ENCODE measurements at places on chromosomes 13 and 19.
A peak's percentile ranks its signal among the peaks of the same experiment; 100 is the strongest.

GRCh38 chr19:41866284-41866683 lies 6.2 kb downstream of the RPS19 start:
- peak; percentile 55 for DNase-seq

DNA sequence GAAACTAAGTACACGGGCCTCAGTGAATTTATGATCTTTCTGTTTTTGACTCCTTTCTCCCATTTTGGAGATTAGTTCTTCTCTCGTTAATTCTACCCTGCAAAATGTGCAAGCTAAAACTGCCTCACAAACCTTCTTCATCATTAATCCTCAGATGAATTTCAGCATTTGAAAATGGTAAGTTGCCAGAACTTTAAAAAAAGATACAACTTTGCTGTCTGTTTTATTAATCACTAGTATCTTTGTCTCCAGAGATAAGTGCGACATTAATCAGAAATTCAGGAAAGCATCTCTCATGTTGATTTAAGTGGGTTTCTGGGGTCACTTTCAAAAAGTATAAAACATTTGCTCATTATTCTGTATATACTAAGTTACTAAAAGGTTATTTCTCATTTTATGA lies 227.0 kb upstream of the RXFP2 start:
- no peak for DNase-seq

DNA sequence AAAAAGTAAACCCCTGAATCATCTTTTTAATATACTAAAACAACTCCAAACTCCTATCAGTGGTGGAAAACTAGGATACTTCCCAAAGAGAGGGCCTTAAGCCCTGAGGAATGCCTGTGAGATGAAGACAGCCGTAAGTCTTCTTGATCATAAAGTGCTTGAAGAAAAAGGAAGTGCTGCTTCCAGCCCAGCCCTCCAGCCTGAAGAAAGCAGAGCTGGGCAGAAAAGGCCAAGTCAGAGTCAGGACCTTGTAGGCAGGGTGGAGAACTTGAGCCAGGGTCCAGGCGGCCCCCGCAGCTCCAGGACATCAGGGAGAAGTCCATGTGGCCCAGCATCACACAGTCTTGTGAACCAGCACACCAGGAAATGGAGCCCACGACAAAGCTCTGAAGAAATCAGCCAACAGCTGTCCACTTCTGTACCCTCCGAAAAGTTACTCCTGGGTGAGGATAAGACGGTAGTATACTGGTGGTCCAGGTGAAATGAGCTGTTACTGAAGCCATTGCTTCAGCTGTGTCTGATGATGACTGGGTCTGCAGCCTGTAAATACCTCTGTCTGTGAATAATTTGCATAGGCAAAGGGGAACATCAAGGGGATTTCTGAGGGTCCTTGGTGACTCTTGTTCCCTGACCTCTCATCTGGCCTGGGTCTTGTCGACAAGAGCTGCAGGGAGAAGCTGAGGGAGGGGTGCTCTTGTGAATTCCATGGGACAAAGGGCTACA lies 18.7 kb upstream of the CRYL1 start:
- no peak for DNase-seq

- peak; percentile 84 for DNase-seq
Measured at GRCh38 chr13:23578411-23579071, 8.3 kb downstream of the TNFRSF19 start.

DNA sequence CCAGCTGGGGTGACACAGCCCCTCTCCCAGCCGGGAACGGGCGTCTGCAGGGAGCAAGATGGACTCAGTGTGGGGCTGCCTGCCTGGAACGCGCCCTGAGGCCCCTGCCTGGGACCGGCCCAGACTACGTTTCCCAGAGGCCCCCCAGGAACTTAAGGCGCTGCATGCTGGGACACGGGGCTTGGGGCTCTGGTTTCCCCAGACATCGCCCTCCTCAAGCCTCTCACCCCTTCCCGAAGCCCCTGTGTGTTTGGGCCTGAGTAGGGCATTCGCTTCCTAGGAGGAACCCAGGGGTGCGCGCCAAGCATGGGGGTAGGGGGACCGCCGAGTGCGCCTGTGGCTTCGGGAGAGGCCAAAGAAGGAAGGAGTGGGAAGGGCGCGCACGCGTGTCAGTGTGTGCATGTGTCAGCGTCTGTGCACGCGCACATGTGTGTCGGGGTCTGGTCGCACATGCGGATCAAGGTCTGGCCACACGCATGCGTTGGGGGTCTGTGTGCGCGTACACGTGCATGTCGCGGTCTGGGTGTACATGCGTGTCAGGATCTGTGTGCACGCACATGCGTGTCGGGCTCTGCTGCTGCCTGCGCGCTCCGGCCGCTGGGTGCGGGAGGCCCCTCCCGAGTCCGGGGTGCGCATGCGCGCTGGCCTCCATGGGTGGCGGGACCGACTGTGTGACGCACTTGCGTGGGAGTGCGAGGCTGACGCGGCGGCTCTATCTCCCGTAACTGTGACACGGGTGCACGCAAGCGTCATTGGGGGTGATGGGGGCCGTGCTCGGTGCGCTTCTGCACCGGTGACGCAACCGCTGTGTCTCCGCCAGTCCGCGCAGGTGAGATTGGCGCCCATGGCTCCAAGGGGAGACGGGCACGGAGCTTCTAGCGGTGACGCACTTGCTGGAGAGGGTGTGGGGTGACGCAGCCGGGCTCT lies 16.2 kb downstream of the ZNF331 start:
- DNase-seq: peak; percentile 92

GRCh38 chr13:97892717-97893116 lies 60.8 kb upstream of the IPO5 start:
- no peak for DNase-seq

- no peak for DNase-seq
Measured at GRCh38 chr13:72983085-72983768, 75.6 kb upstream of the KLF5 start.

DNA sequence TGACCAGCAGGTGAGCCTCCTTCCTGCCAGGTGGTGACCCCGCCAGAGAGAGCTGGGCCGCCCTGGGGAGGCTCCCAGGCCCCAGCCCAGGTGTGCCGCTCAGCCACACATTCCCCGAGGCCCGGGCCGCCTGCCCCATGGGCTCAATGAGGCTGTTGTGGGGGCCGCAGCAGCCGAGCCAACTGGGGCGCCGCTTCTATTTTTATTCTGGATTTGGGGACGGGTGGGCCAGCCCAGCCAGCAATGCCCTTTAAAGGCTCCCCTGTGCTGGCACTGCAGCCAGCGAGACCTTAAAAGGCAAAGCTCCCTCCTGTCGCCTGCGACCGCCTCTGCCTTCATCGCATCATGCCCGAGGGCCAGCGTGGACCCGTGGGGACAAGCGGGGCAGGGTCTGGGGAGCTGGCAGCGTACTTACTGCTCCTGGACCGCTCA lies 17.7 kb upstream of the CRTC1 start:
- DNase-seq: no peak

- DNase-seq: no peak
Measured at GRCh38 chr19:28471731-28472510, 741.0 kb downstream of the UQCRFS1 start.

- DNase-seq: no peak
Measured at GRCh38 chr13:96398486-96398885, 308.6 kb downstream of the HS6ST3 start.

- DNase-seq: no peak
Measured at GRCh38 chr13:34779171-34779570, 162.9 kb upstream of the NBEA start.

DNA sequence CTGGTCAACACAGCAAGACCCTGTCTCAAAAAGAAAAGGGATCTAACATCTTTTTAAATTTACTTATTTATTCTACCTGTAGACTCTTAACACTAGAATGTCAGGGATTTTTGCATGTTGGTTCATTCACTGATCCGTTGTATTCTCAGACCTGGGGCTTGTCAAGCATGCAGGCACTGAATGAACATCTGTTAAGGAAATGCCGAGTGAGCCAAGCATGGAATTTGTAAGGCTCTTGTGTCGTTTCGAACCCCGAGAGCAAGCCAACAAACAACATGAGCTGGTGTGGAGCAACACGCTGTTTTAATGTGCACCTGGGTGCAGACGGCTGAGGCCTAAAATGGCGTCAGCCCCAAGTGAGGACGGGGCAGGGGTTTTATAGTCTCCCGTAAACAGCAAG lies 10.0 kb upstream of the OR1M1 start:
- DNase-seq: no peak

- DNase-seq: no peak
Measured at GRCh38 chr13:44300895-44301638, 72.6 kb upstream of the SERP2 start.

- DNase-seq: no peak
Measured at GRCh38 chr13:79770056-79770455, 289.1 kb downstream of the NDFIP2 start.

- DNase-seq: no peak
Measured at GRCh38 chr19:16640951-16641350, 12.9 kb upstream of the MED26 start.

GRCh38 chr19:35403116-35403760 lies 32.4 kb downstream of the GPR42 start:
- DNase-seq: peak; percentile 31

GRCh38 chr13:84962141-84962750 lies 837.0 kb downstream of the SLITRK6 start:
- DNase-seq: no peak

DNA sequence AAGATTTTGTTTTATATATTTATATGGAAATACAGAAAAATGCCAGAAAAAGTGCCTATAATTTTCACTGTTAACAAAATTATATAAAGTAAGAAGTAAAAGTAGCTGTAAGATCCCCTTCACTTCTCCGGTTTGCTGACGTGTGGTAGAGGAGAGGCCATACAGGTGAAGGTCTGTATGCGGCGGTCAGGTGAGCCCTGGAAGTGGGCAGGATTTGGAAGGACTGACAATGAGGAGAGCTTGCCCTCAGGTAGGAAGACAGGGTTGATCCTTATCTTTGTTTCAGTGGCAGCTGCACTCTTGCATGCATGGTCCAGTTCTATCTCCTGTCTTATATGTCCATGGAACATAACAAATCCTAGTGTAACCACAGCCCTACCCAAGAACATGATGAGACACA lies 16.9 kb upstream of the TFDP1 start:
- DNase-seq: no peak

DNA sequence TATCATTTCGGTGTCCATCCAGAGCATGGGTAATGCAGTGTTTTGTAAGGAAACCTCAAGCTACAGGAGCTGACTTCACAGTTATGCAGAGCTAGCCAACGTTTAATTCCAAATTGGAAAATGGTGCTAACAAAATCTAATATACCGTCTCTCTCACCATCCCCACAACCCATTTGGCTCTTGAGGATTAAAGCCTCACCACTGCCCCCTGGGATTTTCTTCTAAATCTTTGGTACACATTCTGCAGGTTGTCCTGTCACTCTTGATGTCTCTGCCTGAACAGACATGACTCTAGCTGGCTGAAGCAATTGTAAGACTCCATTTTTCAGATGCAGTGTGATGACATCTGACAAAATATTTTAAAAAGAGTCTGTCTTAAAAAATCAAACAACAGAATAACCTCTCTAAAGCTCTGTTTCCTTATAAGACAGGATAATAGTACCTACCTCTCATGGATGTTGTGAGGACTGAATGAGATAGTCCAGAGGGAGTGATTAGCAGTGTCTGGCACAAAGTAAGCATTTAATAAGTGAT lies 451.8 kb downstream of the SUCLA2 start:
- no peak for DNase-seq

DNA sequence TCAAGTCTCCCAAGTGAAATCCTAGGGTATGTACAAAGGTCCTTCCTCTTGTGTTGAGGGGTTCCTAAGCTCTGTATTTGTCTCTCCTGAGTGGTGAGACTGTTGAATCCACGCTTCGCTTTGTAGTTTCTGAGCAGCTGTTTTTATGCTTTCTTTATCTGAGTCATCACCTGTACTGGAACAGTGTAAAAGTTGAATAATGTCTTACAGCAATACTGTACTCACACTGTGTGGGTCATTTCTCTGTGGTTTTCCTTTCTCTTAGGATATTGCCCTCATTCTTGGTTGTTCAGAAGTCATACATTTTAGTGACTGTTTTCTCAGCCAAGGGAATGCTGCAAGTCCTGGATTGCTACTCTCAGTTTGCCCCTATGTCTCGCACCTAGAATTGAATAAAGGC lies 1596.6 kb downstream of the SLITRK5 start:
- no peak for DNase-seq

DNA sequence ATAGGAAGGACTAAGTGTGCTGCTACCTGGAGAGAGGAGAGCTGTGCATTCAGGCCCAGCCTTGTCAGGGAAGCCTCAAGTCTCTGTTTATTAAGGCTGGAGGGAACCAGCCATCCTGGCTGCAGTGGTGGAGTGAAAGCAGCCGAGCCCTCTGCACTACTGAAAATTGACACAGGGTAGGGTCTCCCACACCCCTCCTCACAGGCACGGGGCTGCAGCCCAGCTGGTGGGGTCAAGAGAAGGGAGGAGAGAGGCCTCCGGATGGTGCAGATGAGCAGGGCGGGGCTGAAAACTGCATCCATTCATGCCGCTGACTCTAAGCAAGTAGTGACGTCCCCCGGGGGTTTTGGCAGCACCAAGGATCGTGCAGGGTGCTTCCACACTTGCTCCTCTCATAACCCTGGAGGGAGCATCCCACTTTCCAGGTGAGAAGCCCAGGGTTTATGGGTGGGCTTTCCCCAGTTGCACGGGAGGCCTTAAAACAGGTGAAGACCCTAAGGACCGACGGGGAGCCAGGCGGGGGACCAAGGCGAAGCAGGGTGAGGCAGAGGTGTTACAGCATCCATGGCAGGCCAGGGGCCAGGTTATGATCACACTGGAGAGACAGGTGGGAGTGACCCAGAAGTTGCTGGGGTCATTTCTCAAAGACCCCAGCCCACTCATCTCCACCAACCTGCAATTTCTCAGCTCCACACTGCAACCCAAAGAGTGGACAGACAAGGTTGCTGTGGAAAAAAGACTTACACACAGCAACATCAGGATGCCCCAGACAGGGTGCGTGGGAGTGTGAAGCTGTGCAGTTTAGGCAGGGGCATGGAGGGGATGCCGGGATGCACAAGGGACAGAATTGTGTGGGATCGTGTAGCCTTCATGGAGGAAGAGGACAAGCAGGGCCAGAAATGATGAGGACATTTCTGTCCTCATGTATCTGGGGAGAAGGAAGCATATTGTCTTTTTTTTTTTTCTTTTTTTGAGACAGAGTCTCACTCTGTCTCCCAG lies 36.8 kb downstream of the VSTM2B start:
- DNase-seq: no peak

DNA sequence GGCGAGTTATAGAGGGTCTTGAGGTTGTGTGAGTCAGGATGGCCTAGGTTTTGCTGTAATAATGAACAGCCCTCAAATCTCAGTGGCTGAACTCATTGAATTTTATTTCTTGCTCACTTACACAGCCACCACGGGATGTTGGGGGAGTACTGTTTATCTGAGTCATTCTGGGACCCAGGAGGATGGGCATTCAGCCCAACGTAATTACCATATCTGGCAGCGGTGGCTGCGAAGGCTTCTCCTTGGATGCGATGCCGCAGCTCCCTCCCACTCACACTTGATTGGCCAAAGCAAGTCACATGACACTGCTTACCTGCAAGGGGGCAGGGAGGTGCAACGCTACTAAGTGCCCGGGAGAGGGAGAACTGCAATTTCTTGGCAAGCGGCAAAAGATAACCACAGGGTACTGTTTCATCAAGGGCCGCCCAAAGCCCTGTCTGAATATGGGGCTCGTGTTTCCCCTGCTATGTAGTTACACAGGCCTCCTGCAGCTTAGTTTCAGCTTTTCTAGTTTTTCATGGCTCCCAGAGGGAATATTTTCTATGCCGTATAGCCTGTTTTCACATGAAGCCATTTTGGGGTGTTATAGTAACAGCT lies 19.9 kb downstream of the ZSWIM9 start:
- peak; percentile 76 for DNase-seq
